ENCODE measurements at places on chromosomes 16 and 17. TPM values are rescaled to one million over a fixed set of nuclear protein-coding genes. Genes with fewer than 3 reads are reported as not detected.
A peak's percentile ranks its signal among the peaks of the same experiment; 100 is the strongest.

Gene NPIPB2
- 2.4 TPM for total RNA-seq

Gene STAC2
- total RNA-seq, result 0.15 TPM

Gene SLFN14
- total RNA-seq, result not detected

Gene TNK1
- 18.0 TPM for total RNA-seq

GRCh38 chr16:14186007-14186794, 115.1 kb downstream of the MRTFB start:
- DNase-seq, result no peak

DNA sequence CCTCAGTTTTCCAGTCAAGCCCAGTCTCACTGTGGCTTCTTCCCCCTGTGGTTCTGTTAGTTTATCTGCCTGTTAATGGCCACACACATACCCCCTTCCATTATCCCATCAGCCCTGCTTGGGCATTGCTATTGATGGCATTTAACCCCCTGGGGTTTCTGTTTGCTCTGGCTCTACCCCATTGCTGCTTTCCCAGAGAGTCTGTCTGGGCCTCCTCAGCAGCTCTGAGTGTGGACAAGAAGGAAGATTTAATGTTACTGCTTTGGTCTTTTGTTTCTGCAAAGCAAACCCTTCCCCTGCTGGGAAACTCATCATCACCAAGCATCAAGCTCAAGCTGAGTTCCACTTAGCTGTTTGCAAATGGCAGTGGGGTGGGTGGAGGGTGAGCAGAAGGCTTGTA, 162.7 kb downstream of the CCT6B start:
- DNase-seq, result no peak

- no peak for DNase-seq
These were observed 12.4 kb upstream of the NFAT5 start for GRCh38 chr16:69553332-69553731.

DNA sequence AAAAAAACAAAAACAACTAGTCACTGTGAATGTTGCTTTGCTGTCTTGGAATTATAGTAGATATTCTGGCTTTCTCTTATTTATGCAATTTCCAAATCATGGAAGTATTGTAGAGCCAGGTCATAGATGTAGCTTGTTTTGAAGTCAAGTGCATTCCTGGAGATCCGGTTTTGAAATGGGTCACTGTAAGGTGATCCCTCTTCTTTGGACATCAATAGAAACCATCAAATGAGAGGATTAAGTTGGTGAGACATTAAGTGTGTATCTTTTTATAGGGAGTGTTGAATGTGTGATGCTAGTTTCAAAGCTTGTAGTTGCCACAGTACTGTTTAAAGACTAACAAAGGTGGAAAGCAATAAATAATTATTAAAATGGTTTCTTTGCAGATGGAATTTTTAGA, 4.5 kb downstream of the PRKAR1A start:
- DNase-seq, result no peak

- peak; percentile 78 for DNase-seq
These were observed 27.2 kb upstream of the ASGR2 start for GRCh38 chr17:7141824-7142223.

- no peak for DNase-seq
These were observed 4.6 kb downstream of the CNGB1 start for GRCh38 chr16:57966204-57966771.

DNA sequence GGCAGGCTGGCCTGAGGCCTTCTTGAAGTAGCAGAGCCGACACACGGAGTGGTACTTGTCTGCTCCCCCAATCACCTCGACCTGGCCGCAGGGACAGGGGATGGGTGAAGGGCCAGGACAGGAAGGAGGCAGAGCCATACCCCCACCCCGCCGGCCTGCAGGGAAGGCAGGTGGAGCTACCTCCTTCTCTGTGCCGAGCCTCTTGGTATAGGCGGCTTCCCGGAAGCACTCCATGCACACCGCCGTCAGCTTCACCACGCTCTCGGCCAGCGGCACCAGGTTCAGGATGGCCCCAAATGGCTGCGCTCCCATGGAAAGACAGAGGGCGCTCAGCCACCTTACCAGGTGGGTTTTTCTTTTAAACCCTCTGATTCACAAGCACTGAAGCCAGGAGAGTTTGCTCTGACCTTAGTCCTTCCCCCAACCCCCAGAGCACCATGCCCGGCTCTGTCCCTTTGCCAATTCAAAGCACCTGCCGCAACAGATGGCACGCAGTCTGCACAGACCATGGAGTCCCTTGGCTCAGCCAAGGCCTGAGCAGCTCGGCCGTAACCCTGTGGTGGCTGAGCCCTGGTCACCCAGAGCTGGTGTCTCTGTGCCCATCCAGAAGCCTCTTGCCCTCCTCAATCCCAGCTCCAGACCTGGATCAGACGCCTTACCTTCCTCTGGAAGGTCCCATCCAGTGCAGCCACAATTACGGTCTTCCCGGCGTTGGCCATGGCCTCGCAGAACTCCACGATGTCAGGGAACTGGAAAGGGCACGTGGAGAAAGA, 6.7 kb downstream of the SYNGR2 start:
- DNase-seq, result peak; percentile 69

DNA sequence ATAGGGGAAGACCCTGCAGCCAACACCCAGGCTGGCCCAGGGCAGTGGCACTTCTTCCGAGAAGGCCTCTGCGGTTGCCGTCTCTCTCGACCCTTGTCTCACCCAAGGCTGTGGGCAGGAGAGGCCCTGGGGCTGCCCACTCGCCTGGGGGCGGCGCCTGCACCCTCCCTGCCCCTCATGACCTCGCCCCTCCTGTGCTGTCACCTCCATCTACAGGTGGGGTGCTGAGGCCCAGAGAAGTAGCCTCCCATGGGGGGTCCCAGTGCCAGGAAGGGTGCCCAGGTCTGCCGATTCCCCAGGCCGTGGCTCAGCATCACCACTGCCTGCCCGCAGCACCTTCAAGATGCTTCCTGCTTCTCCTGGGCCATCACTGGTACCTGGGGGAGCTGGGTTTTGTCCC, 992 bp downstream of the NLRC3 start:
- no peak for DNase-seq

GRCh38 chr17:622356-622755, 92.3 kb downstream of the VPS53 start:
- no peak for DNase-seq

GRCh38 chr17:8366231-8366630, 10.3 kb downstream of the KRABD2 start:
- no peak for DNase-seq

- DNase-seq, result no peak
These were observed 3.9 kb upstream of the ZNF207 start for GRCh38 chr17:32345951-32346600.

DNA sequence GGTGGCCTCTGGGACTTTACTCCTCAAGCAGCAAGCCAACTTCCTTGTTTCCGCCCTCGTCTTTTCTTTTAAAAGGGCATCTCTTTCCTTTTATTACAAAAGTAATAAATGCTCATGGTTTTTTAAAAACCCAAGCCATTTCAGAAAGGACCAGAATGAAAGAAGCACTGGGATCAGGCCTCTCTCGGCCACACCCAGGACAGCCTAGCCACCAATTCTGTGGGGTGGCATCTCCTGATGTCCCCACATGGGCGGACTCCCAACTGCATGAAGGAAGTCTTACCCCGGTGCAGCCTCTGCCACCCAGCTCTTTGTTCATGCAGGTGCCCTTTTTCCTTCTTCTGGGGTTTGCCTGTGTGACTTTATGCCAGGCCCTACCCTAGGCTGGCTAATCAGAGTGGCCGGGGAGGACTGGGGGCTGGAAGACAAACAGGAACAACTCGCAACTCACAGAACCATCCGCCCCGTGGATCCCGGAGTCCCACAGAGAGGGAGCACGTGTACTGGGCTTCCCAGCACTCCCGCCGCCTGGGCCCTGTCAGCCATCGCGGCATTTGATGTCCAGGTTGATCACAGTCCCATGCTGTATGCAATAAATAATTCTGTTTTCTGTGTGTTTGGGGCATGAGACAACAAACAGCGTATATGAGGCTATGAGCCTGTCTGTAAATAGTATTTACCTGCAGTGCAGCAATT, 2.6 kb upstream of the RASD1 start:
- DNase-seq, result no peak

GRCh38 chr16:85641776-85642176, 28.7 kb downstream of the GSE1 start:
- DNase-seq, result peak; percentile 81

- DNase-seq, result no peak
These were observed 73.1 kb downstream of the LMF1 start for GRCh38 chr16:897701-898100.

GRCh38 chr16:85252461-85252860, 140.2 kb upstream of the CIBAR2 start:
- no peak for DNase-seq

Data from colonic mucosa (tissue), 4 donors.